Muscle of leg (tissue), 16 donors: ENCODE measurements at places on chromosomes 6 and 20. TPM values are rescaled to one million over a fixed set of nuclear protein-coding genes. Genes with fewer than 3 reads are reported as not detected.

Gene HM13
- polyA plus RNA-seq: 84.7 TPM

Gene TAGAP
- 0.93 TPM for polyA plus RNA-seq

Gene GZF1
- polyA plus RNA-seq: 7.1 TPM

Gene RSPH4A
- 0.70 TPM for polyA plus RNA-seq

Gene PI3
- 0.71 TPM for polyA plus RNA-seq

Gene NHSL1
- 21.8 TPM for polyA plus RNA-seq

Gene RIOK1
- 25.0 TPM for polyA plus RNA-seq

Gene C20orf144
- 0.32 TPM for polyA plus RNA-seq

Gene CALHM6
- polyA plus RNA-seq: 4.9 TPM

Gene HBS1L
- polyA plus RNA-seq: 43.4 TPM

Gene TMEM217
- 0.81 TPM for polyA plus RNA-seq

Gene TULP1
- 2.8 TPM for polyA plus RNA-seq

Gene OR2H1
- polyA plus RNA-seq: not detected

Gene DDX43
- polyA plus RNA-seq: 0.27 TPM

Gene PTPRT
- polyA plus RNA-seq: 0.10 TPM

Gene WFDC5
- polyA plus RNA-seq: not detected

Gene ULBP2
- polyA plus RNA-seq: 0.31 TPM

Gene MRAP2
- polyA plus RNA-seq: 25.6 TPM

Gene THEMIS
- polyA plus RNA-seq: not detected

Gene ATP9A
- polyA plus RNA-seq: 55.9 TPM

Gene KCNK16
- polyA plus RNA-seq: 0.34 TPM

Gene DZANK1
- 3.9 TPM for polyA plus RNA-seq

Gene PEX3
- 13.6 TPM for polyA plus RNA-seq

Gene RIN2
- 23.8 TPM for polyA plus RNA-seq

Gene NR2E1
- not detected for polyA plus RNA-seq

Gene FUT9
- 0.10 TPM for polyA plus RNA-seq

Gene CLPSL1
- polyA plus RNA-seq: not detected

Gene ULBP1
- polyA plus RNA-seq: 0.40 TPM

Gene BCAS1
- polyA plus RNA-seq: 5.1 TPM

Gene OR5V1
- not detected for polyA plus RNA-seq

Gene RAB44
- 0.15 TPM for polyA plus RNA-seq

Gene PAX1
- 1.4 TPM for polyA plus RNA-seq

Gene POPDC3
- 48.9 TPM for polyA plus RNA-seq

Gene CRISP2
- polyA plus RNA-seq: not detected

Gene ZC3H12D
- polyA plus RNA-seq: 0.23 TPM

Gene MACROD2
- 4.9 TPM for polyA plus RNA-seq

Gene FAM83C
- polyA plus RNA-seq: 2.1 TPM

Gene C20orf202
- polyA plus RNA-seq: 0.43 TPM

Gene TMEM170B
- polyA plus RNA-seq: 5.5 TPM

Gene NCR2
- not detected for polyA plus RNA-seq

Gene HLA-DRB1
- polyA plus RNA-seq: 8.4 TPM
